ENCODE measurements at places on chromosomes 16 and 17. TPM values are rescaled to one million over a fixed set of nuclear protein-coding genes. Genes with fewer than 3 reads are reported as not detected.

GP1BA gene
- not detected for total RNA-seq

SLC35G3 gene
- not detected for total RNA-seq

IRX5 gene
- total RNA-seq, result 0.57 TPM

- H3K36me3 ChIP-seq, result peaks cover 3% of the 10 kb centered on the region
- DNase-seq, result peak; percentile 76
- H3K4me1 ChIP-seq, result peaks cover 13% of the 10 kb centered on the region
- H3K4me3 ChIP-seq, result no peak overlapping the region
Observed at GRCh38 chr17:6427279-6427781, 7.6 kb downstream of the AIPL1 start.

DNA sequence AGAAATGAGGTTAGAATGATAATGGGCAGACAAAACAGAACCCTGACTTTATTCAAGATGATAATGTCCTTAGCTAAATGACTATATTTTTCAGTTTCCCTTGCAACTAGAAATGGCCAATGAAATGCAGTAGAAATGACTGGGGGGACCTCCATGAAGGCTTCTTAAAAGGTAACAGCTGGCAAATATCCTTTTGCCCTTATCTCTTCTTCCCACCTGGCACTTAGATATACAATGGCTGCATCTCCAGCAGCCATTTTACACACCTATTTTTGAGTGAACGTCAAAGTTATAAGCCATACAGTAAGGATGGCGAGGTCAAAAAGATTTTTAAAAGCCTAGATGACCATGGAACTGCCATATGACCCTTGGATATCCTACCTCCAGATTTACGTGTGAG, 39.9 kb downstream of the USP32 start:
- peaks cover 11% of the 10 kb centered on the region for H3K36me3 ChIP-seq
- DNase-seq, result no peak
- H3K27ac ChIP-seq, result no peak overlapping the region
- H3K4me3 ChIP-seq, result no peak overlapping the region
- H3K4me1 ChIP-seq, result peaks cover 32% of the 10 kb centered on the region
